ENCODE measurements at places on chromosomes 4 and X. TPM values are rescaled to one million over a fixed set of nuclear protein-coding genes. Genes with fewer than 3 reads are reported as not detected.

GRCh38 chr4:183364025-183364424, 41.8 kb upstream of the CLDN24 start:
- no peaks in the 10 kb centered on the region for H3K27me3 ChIP-seq
- H3K27ac ChIP-seq = no peak overlapping the region
- no peaks in the 10 kb centered on the region for H3K4me1 ChIP-seq

- no peak overlapping the region for H3K4me3 ChIP-seq
- no peaks in the 10 kb centered on the region for H3K36me3 ChIP-seq
- H3K27ac ChIP-seq = no peak overlapping the region
- no peaks in the 10 kb centered on the region for H3K4me1 ChIP-seq
- no peak for DNase-seq
Observed at GRCh38 chr4:121564840-121565375, 131.9 kb downstream of the ANXA5 start.

GRCh38 chr4:38867478-38868058, at the start of gene FAM114A1:
Gene FAM114A1, plus strand, starts transcription at chr4:38867806. Its CDS starts 10,273 bp downstream, at chr4:38878079.
- peaks cover 17% of the 10 kb centered on the region for H3K4me1 ChIP-seq
- peak within 1 kb of the TSS; percentile 76 for H3K4me3 ChIP-seq
- DNase-seq = peak; percentile 87
- H3K27me3 ChIP-seq = no peaks in the 10 kb centered on the region
- H3K36me3 ChIP-seq = no peaks in the 10 kb centered on the region
- peak within 1 kb of the TSS; percentile 96 for H3K27ac ChIP-seq

GRCh38 chrX:94057385-94057784, 383.4 kb downstream of the FAM133A start:
- H3K27ac ChIP-seq = no peak overlapping the region
- H3K4me1 ChIP-seq = no peaks in the 10 kb centered on the region
- no peak for DNase-seq

DNA sequence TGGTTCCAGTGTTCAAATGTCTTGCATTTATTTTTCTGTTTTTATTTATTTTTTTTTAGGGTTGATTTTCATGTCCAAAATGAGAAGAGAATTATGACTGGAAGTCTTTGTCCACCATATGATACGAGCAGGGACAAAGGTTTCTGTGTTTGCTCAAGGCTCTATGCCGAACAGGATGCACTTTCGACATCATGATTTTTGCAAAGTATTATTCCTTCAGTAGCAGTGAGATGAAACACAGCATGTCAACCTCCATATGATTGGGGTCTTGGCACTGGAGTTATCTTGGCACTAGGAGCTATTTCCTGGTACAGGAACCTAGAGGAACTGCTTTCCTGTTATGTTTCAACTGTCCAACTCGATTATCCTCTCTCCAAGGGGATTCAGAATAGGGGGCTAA, 72.6 kb downstream of the UCHL1 start:
- no peaks in the 10 kb centered on the region for H3K27me3 ChIP-seq
- H3K4me3 ChIP-seq = no peak overlapping the region
- DNase-seq = no peak
- H3K36me3 ChIP-seq = no peaks in the 10 kb centered on the region
- no peak overlapping the region for H3K27ac ChIP-seq
- no peaks in the 10 kb centered on the region for H3K4me1 ChIP-seq

DNA sequence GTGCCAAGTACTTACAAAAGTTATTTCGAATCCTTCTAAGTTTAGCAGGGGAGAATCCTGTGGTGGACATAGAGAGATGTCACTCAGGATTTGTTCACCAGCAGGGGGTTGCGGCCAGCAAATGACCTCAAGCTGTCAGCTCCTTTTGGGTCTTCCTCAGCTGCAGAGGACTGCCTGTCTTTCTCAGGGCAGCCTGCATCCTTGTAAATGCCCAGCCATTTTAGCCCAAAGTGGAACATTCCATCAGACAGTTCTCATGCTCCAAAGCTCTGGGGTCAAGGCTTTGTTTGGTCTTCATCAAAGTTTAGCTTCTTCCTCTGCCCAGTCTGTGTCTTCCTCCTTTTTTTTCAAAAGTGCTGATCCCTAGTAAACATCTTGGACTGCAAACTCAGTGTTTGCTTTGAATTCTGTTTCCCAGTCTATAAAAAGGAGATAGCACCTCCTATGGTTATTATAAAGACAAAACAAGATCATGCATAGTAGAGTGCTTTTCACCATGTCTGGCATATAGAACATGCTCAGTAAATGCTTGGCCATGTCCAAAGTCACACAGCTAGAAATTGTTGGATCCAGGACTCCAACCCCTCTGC, 156.4 kb upstream of the GATB start:
- no peak overlapping the region for H3K27ac ChIP-seq
- H3K27me3 ChIP-seq = no peaks in the 10 kb centered on the region
- no peaks in the 10 kb centered on the region for H3K36me3 ChIP-seq
- DNase-seq = no peak

The SHROOM3 gene
- polyA plus RNA-seq = 15.3 TPM

DNA sequence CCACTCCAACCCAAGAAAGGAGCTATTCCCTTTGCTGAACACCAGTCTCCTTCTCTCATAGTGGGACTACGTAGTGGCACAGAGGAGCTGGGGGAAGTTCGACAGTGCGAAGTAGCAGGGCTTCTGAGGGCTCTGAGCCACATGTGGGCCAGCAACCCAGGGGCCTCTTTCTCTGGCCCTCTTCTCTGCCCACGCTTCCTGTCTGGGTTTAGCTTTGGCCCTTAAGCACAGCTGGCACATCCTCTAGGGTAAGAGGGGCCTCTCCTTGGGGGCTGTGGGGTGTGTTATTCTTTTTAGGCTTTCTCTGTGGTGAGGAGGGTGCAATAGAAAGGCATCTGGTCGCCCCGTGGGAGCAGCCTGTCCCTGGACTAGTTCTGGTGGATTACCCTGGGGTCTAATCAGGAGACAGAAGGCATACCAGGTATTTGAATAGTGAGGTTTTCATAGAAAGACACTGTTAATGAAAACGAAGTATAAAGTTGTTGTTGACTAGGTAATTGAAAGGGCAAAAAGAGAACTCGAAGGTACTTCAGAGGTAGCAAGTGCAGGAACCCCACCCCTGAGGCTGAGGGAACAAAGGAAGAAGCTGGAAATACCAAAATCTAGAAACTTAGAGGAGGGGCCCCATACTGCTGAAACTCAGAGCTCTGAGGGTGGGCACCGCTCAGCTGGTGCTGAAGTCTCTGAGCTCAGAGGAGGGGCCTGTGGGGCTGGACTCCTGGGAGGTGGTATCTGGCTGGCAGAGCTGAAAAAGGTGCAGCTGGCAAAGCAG, 151.9 kb upstream of the RPS6KA3 start:
- H3K4me3 ChIP-seq = no peak overlapping the region
- H3K27ac ChIP-seq = no peak overlapping the region
- no peak for DNase-seq
- no peaks in the 10 kb centered on the region for H3K27me3 ChIP-seq
- no peaks in the 10 kb centered on the region for H3K36me3 ChIP-seq

GRCh38 chrX:154024271-154024670, 4.6 kb upstream of the IRAK1 start:
- no peak for DNase-seq
- no peak overlapping the region for H3K4me3 ChIP-seq
- no peak overlapping the region for H3K27ac ChIP-seq
- H3K27me3 ChIP-seq = no peaks in the 10 kb centered on the region
- H3K4me1 ChIP-seq = peaks cover 47% of the 10 kb centered on the region
- peaks cover 23% of the 10 kb centered on the region for H3K36me3 ChIP-seq

The TLR1 gene
- polyA plus RNA-seq = 2.9 TPM

DNA sequence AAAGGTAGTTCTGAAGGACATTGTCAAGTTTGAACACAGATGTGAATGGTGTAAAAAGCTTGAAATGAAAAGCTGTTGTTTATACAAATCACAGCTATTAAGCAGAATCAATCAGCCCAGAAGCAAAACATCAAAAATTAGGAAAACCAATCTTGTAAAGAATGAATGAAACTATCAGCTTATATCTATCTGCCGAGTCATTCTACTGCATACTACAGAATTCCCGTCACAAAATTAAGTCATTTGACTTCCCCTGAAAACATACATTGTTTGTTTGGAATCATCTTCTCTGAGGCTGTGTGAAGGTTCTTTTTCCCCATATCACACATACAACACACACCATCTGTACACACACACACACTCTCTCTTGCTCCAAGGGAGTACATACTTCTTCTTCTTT, 80.3 kb downstream of the RFC1 start:
- H3K27ac ChIP-seq = no peak overlapping the region
- no peaks in the 10 kb centered on the region for H3K4me1 ChIP-seq
- no peaks in the 10 kb centered on the region for H3K27me3 ChIP-seq
- DNase-seq = no peak

The FAM149A gene
- 5.6 TPM for polyA plus RNA-seq

The PPP1R2C gene
- polyA plus RNA-seq = not detected

The TMEM192 gene
- 4.9 TPM for polyA plus RNA-seq

The SPARCL1 gene
- polyA plus RNA-seq = 69.3 TPM

- no peaks in the 10 kb centered on the region for H3K27me3 ChIP-seq
- no peak overlapping the region for H3K4me3 ChIP-seq
- no peak for DNase-seq
- H3K36me3 ChIP-seq = no peaks in the 10 kb centered on the region
- H3K4me1 ChIP-seq = no peaks in the 10 kb centered on the region
- no peak overlapping the region for H3K27ac ChIP-seq
Observed at GRCh38 chrX:130826249-130826648, 76.8 kb downstream of the ENOX2 start.

GRCh38 chrX:15471028-15471427, 22.1 kb downstream of the PIR start:
- H3K4me3 ChIP-seq = no peak overlapping the region
- no peak overlapping the region for H3K27ac ChIP-seq
- DNase-seq = peak; percentile 85
- no peaks in the 10 kb centered on the region for H3K4me1 ChIP-seq
- H3K36me3 ChIP-seq = no peaks in the 10 kb centered on the region

The SYP gene
- polyA plus RNA-seq = 5.0 TPM

DNA sequence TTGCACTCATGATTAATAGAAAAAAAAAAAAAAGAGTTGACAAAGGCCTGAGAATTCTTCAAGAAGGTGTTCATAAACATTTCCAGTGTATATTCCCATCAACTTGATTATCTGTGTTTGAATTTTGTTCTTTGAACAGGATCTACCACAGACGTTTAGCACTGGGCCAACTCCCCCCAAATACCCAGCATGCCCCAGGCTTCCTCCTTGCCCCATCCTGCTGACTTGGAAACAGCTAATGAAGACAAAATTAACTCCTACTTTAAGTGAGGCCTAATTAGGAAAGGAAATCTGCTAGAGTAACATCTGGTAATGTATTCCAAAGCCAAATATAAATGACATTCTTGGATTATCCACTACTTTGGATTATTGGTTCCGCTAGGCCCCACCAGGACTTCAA, 52.5 kb downstream of the PPARGC1A start:
- H3K27ac ChIP-seq = no peak overlapping the region
- H3K4me3 ChIP-seq = no peak overlapping the region
- no peaks in the 10 kb centered on the region for H3K4me1 ChIP-seq
- no peaks in the 10 kb centered on the region for H3K36me3 ChIP-seq
- no peak for DNase-seq

DNA sequence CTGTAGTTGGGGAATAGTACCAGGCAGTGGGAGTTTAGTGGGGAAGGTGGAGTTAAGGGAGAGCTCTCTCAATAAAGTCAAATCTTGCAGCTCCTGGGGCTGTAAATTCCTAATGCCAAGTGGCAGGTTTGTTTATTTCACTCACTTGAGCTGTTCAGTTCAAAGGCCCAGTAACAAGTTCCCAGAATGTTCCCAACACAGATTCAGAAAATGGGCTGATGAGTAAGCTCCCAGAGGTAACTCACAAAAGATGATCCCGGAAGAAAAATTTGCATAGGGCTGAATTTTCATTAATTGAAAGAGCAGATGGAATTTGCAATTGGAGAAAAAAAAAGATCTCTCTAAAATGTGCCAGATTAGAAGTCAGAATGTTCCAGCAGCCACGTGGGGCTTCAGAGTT, 286.2 kb downstream of the EVC2 start:
- H3K27ac ChIP-seq = no peak overlapping the region
- no peaks in the 10 kb centered on the region for H3K27me3 ChIP-seq
- no peaks in the 10 kb centered on the region for H3K36me3 ChIP-seq

The XAGE1A gene
- not detected for polyA plus RNA-seq

DNA sequence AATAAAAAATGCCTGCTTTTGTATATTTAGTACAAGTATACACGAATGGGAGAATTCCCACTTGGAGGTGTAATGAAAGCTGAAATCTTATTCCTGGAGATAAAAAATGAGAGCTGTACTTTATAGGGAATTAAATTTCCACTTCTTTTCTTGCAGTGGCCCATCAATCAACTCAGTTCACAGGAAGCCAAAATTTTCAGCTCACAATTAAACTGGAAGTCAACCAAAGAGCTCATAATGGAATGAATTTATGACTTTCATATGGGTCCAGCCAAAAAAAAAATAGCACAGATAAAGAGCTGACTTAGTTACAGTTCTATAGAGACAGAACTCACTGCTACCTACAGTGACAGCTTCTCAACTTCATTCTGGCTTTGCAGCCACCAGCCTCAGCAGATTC, 115.2 kb upstream of the TBC1D9 start:
- no peaks in the 10 kb centered on the region for H3K27me3 ChIP-seq
- no peak overlapping the region for H3K27ac ChIP-seq
- no peaks in the 10 kb centered on the region for H3K36me3 ChIP-seq
- peaks cover 5% of the 10 kb centered on the region for H3K4me1 ChIP-seq
- H3K4me3 ChIP-seq = no peak overlapping the region
- DNase-seq = peak; percentile 63

DNA sequence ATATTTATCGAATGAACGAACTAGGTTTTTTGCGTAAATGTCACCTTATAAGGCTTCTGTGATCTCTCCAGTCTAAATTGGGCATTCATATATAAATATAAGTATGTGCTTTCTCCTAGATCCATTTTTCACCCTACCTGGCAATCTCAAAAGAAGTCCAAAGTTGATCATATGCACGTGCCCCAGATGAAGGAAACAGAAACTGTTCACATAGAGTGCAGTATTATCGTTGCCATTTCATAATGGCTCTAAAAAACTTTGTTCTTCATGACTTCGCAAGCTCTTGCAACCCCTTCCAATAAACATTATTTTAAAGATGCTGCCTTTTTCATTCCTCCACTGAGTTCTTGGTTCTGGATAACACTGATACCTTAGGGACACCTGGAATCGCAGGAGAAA, 708 bp downstream of the INTS12 start:
- peaks cover 17% of the 10 kb centered on the region for H3K4me1 ChIP-seq
- peak overlapping the region; percentile 90 for H3K4me3 ChIP-seq
- H3K36me3 ChIP-seq = peaks cover 7% of the 10 kb centered on the region

DNA sequence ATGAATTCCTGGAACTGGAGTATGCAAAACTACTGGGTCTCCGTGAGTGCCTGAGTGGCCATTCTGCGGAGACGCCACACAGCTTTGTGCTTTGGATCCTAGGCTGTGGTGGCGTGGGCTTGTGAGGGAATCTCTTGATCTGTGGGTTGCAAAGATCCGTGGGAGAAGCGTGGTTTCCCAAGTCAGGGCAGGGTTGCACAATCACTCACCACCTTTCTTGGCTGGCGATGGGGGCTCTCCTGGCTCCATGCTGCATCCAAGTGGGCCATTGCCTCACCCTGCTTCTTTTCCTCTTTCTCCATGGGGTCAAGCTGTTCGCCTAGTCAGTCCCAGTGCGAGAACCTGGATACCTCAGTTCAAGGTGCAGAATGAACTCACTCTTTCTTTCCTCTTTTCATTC, 62.5 kb downstream of the SLAIN2 start:
- no peaks in the 10 kb centered on the region for H3K27me3 ChIP-seq
- H3K36me3 ChIP-seq = peaks cover 15% of the 10 kb centered on the region
- H3K4me3 ChIP-seq = no peak overlapping the region
- H3K27ac ChIP-seq = no peak overlapping the region

- no peaks in the 10 kb centered on the region for H3K36me3 ChIP-seq
- H3K27me3 ChIP-seq = no peaks in the 10 kb centered on the region
- DNase-seq = peak; percentile 33
- peaks cover 40% of the 10 kb centered on the region for H3K4me1 ChIP-seq
Observed at GRCh38 chr4:71270901-71271300, 67.9 kb upstream of the SLC4A4 start.
